ENCODE measurements at places on chromosomes 6 and 20.

DNA sequence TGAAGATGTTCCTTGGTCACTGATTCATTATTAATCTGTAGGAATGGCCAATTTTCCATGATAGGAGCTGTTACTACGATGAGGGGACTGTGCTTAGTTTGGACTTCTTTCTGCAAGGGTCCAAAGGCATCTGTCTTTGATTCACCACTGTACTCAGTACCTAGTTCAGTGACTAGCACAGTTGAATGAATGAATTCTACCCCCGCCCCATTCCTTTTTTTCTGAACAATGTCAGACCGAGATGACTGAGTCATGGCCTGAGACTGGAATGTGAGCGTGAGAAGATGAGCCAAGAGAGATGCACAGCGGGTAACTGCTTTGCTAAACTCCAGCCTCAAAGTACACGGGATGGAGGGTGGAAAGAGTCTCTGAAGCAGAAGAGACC, 419 bp upstream of the SNHG17 start:
- no peak for DNase-seq

GRCh38 chr6:102619585-102619984, 1226.1 kb downstream of the GRIK2 start:
- DNase-seq = no peak

- no peak for DNase-seq
Observed at GRCh38 chr6:23137611-23138010, 568.2 kb downstream of the HDGFL1 start.

- DNase-seq = no peak
Observed at GRCh38 chr6:163417595-163417994, 3.1 kb downstream of the QKI start.

Measured in stimulated activated CD8-positive, alpha-beta memory T cell treated with anti-CD3 and anti-CD28 coated beads, Interleukin-7, amount 100 ng/mL, for 1 hour (primary cell).